NCI-H2081 treated with DMSO at 0.1 percent for 48 hours (cell line): ENCODE measurements at places on chromosomes 16 and 17.

- no peak for DNase-seq
Measured at GRCh38 chr16:81366316-81366932, 51.7 kb downstream of the GAN start.

DNA sequence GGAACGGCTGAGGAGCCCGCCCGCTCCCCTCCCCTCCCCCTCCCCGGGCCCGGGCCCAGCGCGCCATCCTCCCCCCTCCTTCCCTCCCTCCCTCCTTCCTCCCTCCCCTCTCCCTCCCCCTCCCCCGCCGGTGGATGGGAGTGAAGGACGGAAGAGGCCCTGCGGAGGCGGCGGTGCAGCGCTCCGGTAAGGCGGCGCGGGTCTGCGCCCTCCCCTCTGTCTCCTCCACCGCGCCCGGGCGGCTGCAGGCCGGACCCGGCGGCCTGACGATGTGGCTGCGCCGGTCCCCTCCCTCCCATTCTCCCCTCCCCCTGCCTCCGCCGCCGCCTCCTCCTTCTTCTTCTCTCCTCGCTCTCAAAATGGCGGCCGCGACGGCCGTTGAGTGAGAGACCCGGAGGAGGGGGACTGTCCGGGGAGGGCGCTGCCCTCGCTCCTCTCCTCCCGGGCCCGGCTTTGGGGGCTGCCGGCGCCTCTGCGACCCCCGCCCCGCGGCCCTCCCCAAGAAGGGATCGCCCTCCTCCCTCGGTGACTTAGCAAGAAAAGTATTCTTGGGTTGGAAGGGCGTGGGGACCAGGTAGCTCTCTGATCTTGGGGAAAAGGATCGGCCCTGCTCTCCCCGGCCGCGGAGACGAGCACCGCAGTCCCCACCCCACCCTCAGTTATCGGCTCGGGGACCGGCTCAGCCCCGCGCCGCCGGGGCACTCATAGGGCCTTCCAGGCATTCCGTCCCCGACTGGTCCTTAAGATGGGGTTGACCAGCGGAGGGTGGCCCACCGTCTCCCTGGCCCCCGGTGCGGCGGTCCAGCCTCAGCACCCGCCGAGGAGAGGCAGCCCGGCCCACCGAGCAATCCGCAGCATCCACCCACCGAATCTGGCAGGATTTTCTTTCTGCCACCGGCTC is 617 bp downstream of the PAFAH1B1 start:
- no peak for DNase-seq

GRCh38 chr17:7632492-7632894 is 2.6 kb downstream of the SHBG start:
- no peak for DNase-seq

DNA sequence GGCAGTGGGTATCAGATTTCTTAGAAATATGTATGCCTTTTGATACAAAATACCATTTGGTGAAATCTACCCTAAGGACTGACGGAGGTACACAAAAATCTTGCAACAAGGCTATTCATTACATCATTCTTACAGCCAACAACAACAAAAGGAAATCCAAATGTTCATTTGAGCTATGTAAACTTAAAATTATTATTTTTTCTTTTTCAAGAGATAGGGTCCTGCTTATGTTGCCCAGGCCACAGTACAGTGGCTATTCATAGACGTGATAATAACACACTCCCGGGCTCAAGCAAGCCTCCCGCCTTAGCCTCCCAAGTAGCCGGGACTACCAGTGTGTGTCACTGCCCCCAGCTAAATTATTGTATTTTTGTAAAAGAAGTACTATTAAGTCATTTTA is 9.0 kb downstream of the SRR start:
- DNase-seq: no peak

- DNase-seq: no peak
Measured at GRCh38 chr16:81029930-81030604, 5.6 kb upstream of the ATMIN start.

DNA sequence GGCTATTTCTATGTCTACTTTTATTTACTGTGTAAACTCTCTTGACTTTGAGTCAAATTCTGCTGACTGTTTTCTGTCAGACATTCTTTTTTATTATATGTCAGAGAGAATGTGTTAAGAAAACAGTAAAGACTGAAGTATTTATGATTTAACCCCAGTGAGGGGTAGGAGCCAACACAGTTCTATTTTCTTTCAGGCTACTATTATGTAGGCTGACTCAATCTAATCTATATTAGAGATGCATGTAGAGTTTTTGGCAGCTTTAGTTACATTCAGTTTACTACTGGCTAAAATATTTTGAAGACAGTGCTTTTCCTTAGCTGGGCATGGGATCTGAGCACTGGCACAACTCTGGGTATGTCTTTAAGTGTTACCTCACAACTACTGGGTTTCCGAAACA is 1108.0 kb downstream of the CDH11 start:
- DNase-seq: no peak

DNA sequence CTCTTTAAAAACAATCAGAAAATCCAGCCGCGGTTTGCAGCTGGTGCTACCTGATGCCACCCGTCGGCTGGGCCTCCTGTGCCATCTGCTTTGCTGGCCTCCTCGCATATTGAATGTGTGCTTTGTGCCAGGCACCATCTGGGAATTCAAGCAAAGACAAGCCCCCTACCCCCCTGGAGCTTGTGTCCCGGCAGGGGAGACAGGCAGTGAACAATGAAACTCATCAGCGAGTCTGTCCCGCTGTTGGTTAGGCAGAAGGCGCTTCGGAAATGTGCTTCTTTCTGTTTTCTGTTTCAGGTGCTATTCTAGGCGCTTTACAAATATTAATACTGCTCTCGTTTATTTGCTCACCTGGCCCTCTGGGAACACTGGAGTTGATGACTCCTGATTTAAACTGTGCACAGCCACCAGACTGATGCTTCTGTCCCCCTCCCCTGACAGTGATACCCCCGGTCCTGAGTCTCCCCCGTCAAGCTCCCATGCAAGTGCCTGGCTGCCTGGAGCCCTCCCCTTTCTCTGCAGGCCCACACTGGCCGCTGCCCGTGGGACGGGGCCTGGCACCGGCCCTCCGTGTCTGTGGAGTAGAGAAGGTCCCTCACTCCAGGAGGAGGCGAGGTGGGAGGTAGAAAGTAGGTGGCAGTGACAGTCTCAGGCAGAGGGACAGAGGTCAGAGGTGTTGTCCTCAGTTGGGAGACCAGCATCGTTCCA is 126.1 kb upstream of the PLCG2 start:
- peak; percentile 90 for DNase-seq

DNA sequence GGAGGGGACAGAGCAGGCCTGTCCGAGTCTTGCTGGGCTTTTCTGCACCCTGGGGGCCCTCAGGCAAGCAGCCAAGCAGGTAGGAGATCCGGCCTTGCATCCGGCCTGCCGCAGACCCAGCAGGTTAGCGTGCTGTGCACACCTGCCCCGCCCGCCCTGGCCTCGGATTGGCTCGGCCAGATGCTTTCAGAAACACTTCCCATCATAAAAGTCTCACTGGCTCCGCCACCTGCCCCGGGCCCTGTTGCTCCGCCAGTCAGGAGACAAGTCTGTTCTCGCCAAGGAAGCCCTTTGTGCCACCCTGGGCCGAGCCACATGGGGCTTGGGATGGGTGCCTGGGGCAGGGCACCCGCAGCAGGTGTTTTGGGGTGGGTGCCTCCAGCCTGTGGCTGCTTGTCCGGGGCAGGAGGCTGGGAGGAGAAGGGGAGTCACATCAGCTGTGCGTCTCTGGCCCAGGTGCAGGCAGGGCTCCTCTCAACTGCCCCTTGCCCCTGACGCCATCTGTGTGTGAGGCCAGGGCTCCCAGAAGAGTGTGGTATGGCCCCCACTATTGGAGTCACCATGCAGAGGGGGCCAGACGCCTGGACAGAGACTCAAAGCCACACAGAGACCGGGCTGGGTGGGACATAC is 228.2 kb upstream of the GSE1 start:
- peak; percentile 79 for DNase-seq

DNA sequence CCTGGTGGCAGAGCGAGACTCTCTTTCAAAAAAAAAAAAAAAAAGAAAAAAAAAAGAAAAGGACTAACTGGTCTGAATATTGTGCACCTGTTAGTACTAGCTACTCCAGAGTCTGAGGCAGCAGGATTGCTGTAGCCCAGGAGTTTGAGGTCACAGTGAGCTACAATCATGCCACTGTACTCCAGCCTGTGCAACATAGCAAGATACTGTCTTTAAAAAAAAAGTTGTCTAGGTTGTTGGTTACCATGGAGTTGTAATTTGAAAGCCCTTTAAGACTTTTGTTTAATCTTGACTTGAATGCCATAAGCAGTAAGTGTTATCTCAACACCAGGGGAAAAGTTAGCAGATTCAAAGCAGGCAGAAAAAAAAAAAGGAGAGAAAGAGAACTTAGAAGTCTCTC is 10.9 kb upstream of the C16orf54 start:
- no peak for DNase-seq

GRCh38 chr16:24088767-24089166 is 167.4 kb upstream of the CACNG3 start:
- DNase-seq: no peak

DNA sequence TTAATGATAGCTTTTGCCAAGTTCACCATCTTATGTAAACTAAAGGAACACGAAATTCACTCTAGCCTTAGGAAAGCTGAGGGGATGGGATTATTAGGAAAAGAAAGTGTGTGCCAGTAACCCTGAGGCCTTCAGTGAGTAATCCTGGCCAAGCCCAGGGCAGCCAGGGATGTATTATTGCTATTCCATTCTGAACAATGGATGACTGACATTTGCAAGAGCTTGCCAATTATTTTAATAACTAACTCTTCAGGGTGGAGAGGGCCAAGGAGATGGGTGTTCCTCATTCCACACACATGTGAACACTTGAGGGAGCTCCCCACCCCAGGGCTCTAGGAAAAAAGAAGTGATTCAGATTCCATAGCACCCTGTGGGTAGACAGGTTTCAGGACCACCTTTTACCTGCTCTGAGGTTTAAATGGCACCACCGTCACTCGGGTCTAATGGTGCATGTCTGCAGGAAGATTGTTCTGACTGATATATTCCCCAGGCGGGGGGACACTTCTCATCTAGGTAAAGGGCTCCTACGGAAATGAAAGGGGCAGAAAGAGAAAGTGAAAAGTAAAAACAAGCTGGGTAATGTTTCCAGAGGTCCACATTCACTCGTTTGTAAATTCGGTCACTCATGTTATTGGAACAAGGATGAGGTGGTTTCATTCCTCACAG is 41.5 kb downstream of the TK2 start:
- DNase-seq: no peak

- no peak for DNase-seq
Measured at GRCh38 chr16:85234310-85235204, 122.3 kb upstream of the CIBAR2 start.

- no peak for DNase-seq
Measured at GRCh38 chr16:17989255-17989654, 347.3 kb downstream of the NPIPA8 start.

DNA sequence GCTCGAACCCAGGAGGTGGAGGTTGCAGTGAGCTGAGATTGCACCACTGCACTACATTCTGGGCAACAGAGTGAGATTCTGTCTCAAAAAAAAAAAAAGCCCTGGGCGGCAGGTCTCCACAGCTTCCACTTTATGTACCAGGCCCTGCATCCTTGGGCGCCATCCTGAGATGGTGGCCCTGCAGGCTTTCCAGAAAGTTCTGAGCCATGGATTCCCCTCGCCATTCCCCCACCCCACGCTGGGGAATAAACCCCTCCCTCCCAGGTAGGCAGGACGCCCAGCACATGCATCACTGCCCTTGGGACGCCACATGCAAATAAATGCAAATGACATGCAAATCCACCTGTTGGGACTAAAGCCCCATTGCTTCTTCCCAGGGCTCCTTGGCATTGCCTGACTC is 13.8 kb upstream of the ZNF469 start:
- no peak for DNase-seq

GRCh38 chr16:69707920-69708683 is 18.3 kb downstream of the NQO1 start:
- no peak for DNase-seq

GRCh38 chr16:84448444-84448843 is 56.0 kb downstream of the MEAK7 start:
- no peak for DNase-seq

- no peak for DNase-seq
Measured at GRCh38 chr16:47611042-47611441, 149.9 kb downstream of the PHKB start.

GRCh38 chr17:17062866-17063265 is 20.6 kb downstream of the MPRIP start:
- no peak for DNase-seq

DNA sequence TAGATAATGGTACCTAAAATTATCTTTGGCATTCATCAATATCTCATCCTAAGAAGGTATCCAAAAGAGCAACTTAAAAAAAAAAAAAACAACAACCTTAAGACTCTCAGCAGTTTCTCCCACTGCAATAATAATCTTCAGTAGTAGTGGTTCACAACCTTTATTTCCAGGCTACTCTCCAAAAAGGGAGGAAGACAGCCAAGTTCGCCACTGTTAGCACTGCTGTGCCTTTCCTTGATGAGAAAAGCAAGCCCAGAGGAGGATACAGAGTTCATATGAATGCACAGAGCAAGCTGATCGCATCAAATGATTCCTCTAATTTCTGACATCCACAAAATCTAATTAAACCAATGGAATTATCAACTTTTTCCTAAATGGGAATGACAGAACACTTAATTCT is 199.4 kb downstream of the AATF start:
- no peak for DNase-seq

GRCh38 chr17:66431910-66432309 is 129.5 kb downstream of the PRKCA start:
- no peak for DNase-seq

GRCh38 chr16:66137853-66138252 is 228.6 kb upstream of the CDH5 start:
- no peak for DNase-seq
